NCI-H1092 (cell line): ENCODE measurements at places on chromosomes 16 and 17.
A peak's percentile ranks its signal among the peaks of the same experiment; 100 is the strongest.

- DNase-seq: no peak
These were observed 43.9 kb upstream of the ABCA3 start for GRCh38 chr16:2384426-2384825.

- peak; percentile 23 for DNase-seq
These were observed at the start of gene MXRA7 for GRCh38 chr17:76710863-76711611. TSS of gene MXRA7 (minus strand) at chr17:76710965. CDS start at chr17:76710946, 19 bp downstream.

DNA sequence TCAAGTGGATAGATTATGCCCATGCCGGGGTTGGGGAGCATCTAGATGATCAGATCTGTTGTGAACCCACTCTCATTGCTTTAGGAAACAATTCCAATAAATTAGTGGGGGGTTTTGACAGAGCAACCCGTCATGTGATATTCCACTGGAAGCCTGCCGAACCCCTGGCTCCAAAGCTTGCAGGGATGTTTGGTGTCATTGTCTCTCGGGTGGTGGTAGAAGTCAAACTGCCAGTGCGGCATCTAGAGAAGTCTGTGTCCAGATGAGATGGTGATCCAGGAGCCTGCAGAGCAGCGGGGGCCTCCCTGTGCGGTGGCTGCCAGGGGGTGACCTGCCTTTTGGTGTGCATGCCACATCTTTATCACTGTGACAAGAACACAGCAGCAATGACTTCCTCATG, 91.7 kb downstream of the SHISA6 start:
- no peak for DNase-seq

- DNase-seq: no peak
These were observed 2.9 kb downstream of the PPM1D start for GRCh38 chr17:60602871-60603270.

DNA sequence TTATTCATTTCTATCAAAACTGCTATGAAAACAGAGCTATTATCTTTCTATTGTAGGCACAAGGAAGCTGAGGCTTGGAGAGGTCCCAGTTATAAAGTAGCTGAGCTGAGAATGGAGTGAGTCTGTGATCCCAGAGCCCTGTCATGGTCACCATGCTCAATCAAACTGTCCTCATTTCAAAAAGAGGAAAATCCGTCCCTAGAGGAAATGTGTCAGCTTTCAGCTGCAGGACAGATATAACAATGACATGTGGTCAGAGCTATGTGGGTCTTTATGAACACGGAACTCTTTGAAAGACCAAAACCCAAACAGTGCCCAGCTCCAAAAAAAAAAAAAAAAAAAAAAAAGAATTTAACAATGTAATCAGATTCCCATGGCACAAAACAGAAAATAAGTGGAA, 266.1 kb downstream of the XYLT1 start:
- no peak for DNase-seq

- DNase-seq: no peak
These were observed 1032.2 kb downstream of the CDH11 start for GRCh38 chr16:64089697-64090096.

GRCh38 chr17:13869331-13869940, 199.9 kb upstream of the COX10 start:
- DNase-seq: no peak

GRCh38 chr16:66175636-66176035, 190.9 kb upstream of the CDH5 start:
- no peak for DNase-seq

GRCh38 chr17:30950669-30951399, 20.0 kb upstream of the RNF135 start:
- DNase-seq: peak; percentile 78

- peak; percentile 86 for DNase-seq
These were observed 7.5 kb downstream of the SLC16A3 start for GRCh38 chr17:82236142-82236971.

GRCh38 chr17:7363311-7363710, 8.4 kb downstream of the TMEM95 start:
- DNase-seq: no peak

DNA sequence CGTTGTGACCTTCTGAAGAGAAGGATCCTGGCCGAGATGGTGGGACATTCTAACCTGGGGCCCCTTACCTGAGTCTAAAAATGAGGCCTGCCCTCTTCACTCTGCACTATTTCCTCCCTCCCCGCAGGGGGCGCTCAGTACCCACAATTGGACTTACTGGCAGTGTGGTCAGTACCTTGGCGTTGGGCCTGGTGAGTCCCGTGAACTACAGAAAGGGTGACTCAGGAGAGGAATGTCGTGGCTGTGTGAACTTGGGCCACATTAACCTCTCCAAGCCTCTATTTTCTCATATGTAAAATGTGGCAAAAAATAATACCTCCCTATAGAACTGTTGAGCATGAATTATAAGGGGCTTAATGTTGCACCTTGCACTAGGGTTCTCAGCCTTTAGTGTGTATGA, 3.9 kb downstream of the RSAD1 start:
- peak; percentile 31 for DNase-seq

DNA sequence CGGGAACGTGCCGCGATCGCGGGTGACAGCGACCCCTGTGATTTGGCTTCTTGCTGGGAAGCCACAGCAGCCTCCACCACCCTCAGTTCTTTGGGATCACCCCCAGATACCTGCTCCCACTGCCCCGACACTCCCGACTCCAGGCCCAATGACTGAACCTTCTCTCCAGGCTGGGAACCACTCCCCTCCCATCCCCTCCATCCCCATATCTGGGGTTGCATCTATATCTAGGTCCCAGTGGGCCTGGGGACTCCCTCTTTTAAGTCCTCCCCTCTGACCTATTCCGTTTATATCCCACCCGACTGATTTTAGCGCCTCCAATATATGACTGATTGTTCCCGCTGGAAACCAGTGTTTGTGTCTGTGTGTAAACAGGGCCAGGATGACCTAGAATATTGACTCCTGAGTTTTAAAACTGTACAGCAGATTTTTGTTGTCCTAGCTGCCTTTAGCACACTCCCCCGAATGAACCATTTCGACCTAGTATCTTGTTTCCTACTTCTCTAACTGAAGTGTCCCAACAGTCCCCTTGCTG, 667 bp downstream of the PSMD3 start:
- no peak for DNase-seq

DNA sequence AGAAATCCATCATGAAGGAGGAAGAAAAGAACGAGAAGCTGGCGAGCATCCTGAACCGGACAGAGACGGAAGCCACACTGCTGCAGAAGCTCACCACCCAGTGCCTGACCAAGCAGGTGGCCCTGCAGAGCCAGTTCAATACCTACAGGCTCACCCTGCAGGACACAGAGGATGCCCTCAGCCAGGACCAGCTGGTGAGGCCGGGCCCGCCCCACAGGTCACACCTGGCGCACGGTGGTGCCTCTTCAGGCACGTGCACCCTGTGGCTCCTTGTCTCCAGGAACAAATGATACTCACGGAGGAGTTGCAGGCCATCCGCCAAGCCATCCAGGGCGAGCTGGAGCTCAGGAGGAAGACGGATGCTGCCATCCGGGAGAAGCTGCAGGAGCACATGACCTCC, 19.8 kb upstream of the GAA start:
- no peak for DNase-seq

DNA sequence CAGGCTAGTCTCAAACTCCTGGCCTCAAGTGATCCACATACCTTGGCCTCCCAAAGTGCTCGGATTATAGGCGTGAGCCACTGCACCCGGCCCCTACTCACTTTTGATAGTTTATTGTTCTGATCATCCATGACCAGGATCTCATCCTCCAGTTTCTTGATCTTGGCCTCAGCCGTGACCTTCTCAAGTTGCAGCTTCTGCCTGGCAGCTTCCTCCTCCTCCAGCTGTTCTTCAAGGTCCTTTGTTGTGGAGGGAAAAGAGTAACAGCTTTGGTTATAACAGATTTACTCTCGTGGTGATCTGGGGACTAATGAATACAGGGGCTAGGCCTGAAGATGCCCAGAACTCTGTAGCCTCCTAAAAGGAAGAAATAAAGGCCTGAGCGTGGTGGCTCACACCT, 89.9 kb downstream of the NDE1 start:
- DNase-seq: no peak

GRCh38 chr16:27316038-27316680, 2.4 kb downstream of the IL4R start:
- no peak for DNase-seq

GRCh38 chr17:32458371-32458770, 14.1 kb downstream of the PSMD11 start:
- DNase-seq: no peak
